T-helper 17 cell (primary cell): ENCODE measurements at places on chromosomes 6 and 20.

DNA sequence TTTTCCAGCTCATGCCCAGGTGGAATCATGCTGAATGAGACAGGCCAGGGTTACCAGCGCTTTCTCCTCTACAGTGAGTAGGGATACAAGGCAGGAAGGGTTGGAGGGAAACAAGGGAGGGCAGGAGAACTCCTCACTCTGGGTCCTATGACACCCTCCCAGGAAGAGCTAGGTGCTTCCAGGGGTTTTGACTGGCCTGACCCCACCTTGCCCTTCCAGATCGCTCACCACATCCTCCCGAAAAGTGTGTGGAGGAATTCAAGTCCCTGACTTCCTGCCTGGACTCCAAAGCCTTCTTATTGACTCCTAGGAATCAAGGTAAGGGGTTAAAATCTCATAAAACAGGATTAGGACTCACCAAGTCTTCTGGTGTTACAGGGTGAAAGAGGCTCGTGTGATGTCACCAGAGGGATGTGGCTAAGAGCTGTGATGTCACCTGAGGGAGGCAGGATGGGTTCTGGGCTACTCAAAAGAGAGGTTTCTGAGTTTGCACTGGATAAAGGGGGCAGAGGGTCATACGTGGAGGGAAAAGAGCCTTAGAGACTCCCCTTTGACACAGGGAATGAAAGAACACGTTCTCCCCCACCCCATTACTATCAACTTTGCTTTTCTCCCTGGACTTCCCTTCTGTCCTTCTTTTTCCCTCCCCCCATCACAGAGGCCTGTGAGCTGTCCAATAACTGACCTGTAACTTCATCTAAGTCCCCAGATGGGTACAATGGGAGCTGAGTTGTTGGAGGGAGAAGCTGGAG is 1.9 kb downstream of the APOM start:
- H3K4me1 ChIP-seq, result peaks cover 50% of the 10 kb centered on the region
- peaks cover 3% of the 10 kb centered on the region for H3K36me3 ChIP-seq

DNA sequence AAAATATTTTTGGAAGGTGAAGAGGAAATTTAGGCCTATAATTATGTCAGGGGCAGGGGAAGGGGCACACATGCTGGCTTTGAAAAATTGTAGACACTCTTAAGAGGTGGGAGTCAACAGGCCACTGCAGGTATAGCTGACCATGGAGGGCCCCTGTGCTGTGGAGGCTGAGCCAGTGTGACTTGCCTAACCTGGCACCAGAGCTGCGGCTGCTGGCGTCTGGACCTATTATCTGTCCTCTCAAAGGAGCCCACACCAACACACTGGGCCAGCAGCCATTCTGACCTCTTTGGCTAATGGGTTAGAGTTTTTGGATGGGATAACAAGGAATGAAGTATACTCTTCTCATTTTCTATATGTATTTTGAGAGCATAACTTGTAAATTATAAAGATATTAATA is 4.5 kb downstream of the GID8 start:
- H3K27ac ChIP-seq, result no peak overlapping the region
- H3K4me1 ChIP-seq, result peaks cover 31% of the 10 kb centered on the region
- DNase-seq, result no peak
- no peaks in the 10 kb centered on the region for H3K27me3 ChIP-seq
- no peak overlapping the region for H3K4me3 ChIP-seq

- H3K27ac ChIP-seq, result no peak overlapping the region
- H3K36me3 ChIP-seq, result peaks cover 2% of the 10 kb centered on the region
- no peak for DNase-seq
- H3K4me3 ChIP-seq, result no peak overlapping the region
Measured at GRCh38 chr6:138824482-138825144, 28.7 kb downstream of the ECT2L start.

DNA sequence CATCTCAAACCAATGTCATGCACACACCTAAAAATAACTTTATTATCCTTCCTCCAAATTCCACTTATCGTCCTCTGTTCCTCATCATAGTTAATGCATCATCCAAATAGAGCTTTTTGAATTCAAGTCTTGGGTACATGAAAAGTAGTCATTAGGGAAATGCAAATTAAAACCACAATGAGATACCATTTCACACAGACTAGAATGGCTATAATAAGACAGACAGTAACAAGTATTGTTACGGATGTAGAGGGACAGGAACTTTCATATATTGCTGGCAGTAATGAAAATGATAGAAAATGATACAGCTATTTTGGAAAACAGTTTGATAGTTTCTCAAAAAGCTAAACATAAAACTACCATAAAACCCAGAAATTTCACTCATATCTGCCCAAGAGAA is 59.1 kb downstream of the FHL5 start:
- peaks cover 45% of the 10 kb centered on the region for H3K27me3 ChIP-seq
- DNase-seq, result no peak
- H3K4me1 ChIP-seq, result peaks cover 2% of the 10 kb centered on the region
- H3K4me3 ChIP-seq, result no peak overlapping the region
- no peaks in the 10 kb centered on the region for H3K36me3 ChIP-seq

- peaks cover 2% of the 10 kb centered on the region for H3K36me3 ChIP-seq
- H3K27ac ChIP-seq, result no peak overlapping the region
- DNase-seq, result no peak
- no peak overlapping the region for H3K4me3 ChIP-seq
- H3K27me3 ChIP-seq, result peaks cover 21% of the 10 kb centered on the region
- H3K4me1 ChIP-seq, result no peaks in the 10 kb centered on the region
Measured at GRCh38 chr6:167669870-167670802, 156.6 kb upstream of the AFDN start.

DNA sequence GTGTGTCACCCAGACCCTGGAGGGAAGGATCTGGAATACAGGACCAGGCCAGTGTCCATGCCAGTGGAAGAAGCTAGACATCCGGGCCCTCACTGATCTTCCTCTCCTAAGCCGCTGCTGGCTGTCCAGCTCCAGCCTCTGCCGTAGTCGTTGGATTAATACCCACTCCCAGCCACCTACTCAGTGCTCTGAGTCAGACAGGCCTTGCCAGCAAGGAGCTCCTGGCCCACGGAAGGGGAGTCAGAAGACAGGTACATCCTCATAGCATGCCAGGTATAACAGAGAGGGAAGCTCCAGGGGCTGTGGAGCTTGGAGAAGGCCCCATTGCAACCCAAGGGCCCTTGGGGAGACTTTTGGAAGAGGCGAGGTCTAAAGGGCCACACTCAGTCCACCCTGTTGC is 49.0 kb downstream of the STK35 start:
- peaks cover 3% of the 10 kb centered on the region for H3K4me1 ChIP-seq
- H3K27ac ChIP-seq, result no peak overlapping the region
- H3K4me3 ChIP-seq, result no peak overlapping the region
- no peak for DNase-seq
- peaks cover 7% of the 10 kb centered on the region for H3K36me3 ChIP-seq

DNA sequence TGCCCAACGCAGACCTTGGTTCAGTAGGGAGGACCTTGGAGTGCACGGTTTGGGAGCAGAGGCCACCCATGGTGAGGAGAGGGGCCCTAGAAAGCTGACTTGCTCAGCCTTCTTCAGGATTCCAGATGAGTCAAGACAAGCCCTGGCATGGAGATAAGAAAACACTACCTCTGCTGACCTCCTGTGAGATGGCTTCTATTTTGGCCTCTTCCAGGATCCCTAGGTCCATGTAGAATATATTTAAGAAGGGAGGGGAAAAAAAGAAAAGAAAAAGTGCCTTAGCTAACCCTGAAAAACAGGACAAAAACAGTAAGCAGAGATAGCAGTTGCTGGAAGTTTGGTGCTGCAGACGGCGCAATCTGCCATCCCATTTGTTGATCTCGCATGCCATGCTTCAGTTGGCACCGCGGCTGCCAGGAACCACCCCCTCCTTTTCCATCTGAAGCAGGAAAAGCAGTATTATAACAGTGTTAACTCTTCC is 100.0 kb downstream of the ARMC2 start:
- H3K4me3 ChIP-seq, result no peak overlapping the region
- peaks cover 17% of the 10 kb centered on the region for H3K4me1 ChIP-seq
- H3K27ac ChIP-seq, result no peak overlapping the region
- H3K36me3 ChIP-seq, result no peaks in the 10 kb centered on the region
- H3K27me3 ChIP-seq, result no peaks in the 10 kb centered on the region

DNA sequence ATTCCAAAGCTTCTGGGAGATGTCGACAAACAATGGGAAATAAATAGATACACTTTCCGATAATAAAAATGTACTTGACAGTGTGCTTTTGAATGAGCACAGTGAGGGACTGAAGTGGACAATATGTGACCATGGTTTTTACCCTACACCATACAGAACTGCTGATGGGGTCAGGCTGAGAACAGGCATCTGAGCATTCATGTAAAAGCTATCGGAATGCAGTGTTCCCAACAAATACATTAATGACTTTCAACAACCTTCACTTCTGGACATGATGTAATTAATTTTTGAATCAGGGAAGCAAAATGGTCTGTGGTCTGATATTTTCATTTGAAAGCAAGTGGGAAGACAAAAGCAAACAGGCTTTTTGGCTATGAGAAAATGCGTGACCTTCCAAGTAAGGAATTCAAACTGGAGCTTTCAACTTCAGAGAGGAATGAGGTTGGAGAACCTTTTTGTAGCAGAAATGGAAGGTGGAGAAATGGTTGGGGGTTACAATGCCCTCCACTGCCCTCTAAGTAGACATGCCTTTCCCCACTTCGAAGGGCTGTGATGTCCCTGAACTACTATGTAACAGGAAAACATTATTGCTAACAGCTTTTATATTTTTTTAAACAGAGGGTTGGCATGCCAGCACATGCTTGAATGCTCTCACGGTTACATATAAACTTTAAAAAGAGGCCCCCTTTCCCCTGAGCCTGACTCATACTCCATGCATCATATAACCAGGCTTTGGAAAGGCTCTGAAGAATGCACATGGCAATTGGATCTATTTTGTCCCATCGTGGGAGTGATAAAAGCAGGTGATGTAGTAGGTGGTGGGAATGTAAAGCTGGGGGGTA is 203.5 kb upstream of the CITED2 start:
- no peak overlapping the region for H3K4me3 ChIP-seq
- no peaks in the 10 kb centered on the region for H3K27me3 ChIP-seq
- no peaks in the 10 kb centered on the region for H3K36me3 ChIP-seq
- no peak for DNase-seq
- H3K27ac ChIP-seq, result no peak overlapping the region

- H3K27ac ChIP-seq, result no peak overlapping the region
- DNase-seq, result no peak
- H3K27me3 ChIP-seq, result no peaks in the 10 kb centered on the region
- no peak overlapping the region for H3K4me3 ChIP-seq
- H3K36me3 ChIP-seq, result no peaks in the 10 kb centered on the region
- no peaks in the 10 kb centered on the region for H3K4me1 ChIP-seq
Measured at GRCh38 chr6:74674377-74674776, 531.5 kb downstream of the COL12A1 start.

DNA sequence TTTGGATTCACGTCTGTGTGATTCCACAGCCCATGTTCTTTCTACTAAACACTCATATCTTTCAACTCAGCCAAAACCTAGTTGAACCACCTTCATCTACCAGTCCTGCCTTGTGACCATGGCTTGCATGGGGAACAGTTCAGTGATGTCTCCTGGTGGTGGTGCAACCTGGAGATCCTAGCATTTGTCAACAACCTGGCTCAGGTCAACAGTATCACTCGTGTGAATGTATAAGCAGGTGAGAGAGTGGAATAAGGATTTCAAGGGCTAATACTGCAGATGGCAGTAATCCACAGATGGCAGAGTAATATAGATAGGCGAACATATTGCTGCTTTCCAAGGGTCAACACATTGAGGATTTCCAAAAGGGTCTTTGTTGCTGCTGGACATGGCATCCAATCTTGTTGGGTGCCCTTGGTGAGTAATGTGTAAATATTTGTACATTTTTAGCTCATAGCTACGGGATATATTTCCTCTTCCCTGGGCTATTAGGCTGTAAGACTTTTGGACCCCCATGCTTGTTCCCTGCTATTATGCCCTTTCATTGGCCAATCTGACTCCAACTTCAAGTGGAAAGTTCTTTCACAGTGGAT is 13.4 kb downstream of the PBOV1 start:
- DNase-seq, result no peak
- H3K4me3 ChIP-seq, result no peak overlapping the region
- no peak overlapping the region for H3K27ac ChIP-seq
- no peaks in the 10 kb centered on the region for H3K36me3 ChIP-seq
- peaks cover 2% of the 10 kb centered on the region for H3K4me1 ChIP-seq

DNA sequence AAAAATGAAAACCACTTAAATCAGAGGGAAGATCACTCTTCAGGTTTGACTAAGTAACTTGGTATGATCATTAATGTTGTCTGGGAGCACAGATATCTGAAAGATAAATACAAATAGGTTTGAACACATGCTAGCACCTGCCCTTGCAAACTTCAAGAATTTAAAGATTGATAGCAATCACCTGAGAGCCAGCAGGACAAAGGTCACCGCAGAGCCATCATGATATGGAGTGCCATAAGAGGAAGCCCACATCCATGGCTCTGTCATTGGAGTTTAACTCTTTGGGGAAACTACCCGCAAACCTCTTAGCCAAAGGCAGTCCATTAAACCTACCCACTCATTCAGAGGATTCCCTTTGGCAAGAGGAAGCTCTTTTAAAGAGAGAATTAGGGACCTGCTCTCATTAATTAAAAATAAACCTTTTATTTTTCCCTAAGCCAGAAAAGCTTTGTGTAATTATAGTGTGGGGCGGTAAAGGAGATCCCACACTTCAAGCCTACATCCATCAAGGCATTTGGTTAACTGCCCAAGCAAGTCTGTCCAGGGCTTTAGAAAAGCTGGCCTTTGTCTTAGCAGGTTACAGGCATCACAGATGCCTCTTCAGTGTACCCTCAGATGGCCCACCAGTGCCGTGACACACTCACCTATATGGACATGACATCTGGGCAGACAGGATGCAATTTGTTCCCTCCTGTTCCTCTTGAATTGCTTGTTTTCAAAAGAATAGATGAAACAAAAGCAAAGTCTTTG is 73.0 kb downstream of the SASH1 start:
- peaks cover 2% of the 10 kb centered on the region for H3K4me1 ChIP-seq
- H3K27ac ChIP-seq, result no peak overlapping the region
- peaks cover 37% of the 10 kb centered on the region for H3K27me3 ChIP-seq
- DNase-seq, result no peak

- no peak overlapping the region for H3K27ac ChIP-seq
- H3K4me3 ChIP-seq, result no peak overlapping the region
- peaks cover 6% of the 10 kb centered on the region for H3K36me3 ChIP-seq
- H3K4me1 ChIP-seq, result no peaks in the 10 kb centered on the region
- H3K27me3 ChIP-seq, result no peaks in the 10 kb centered on the region
- no peak for DNase-seq
Measured at GRCh38 chr6:119187596-119187995, 109.1 kb upstream of the FAM184A start.
